Natural killer cell treated with Interleukin-12 subunit alpha and Interleukin-12 subunit beta and Interleukin-15 and Interleukin-18, amount 100 ng/mL, for 72 hours (primary cell): ENCODE measurements at places on chromosomes 7 and 10.

DNA sequence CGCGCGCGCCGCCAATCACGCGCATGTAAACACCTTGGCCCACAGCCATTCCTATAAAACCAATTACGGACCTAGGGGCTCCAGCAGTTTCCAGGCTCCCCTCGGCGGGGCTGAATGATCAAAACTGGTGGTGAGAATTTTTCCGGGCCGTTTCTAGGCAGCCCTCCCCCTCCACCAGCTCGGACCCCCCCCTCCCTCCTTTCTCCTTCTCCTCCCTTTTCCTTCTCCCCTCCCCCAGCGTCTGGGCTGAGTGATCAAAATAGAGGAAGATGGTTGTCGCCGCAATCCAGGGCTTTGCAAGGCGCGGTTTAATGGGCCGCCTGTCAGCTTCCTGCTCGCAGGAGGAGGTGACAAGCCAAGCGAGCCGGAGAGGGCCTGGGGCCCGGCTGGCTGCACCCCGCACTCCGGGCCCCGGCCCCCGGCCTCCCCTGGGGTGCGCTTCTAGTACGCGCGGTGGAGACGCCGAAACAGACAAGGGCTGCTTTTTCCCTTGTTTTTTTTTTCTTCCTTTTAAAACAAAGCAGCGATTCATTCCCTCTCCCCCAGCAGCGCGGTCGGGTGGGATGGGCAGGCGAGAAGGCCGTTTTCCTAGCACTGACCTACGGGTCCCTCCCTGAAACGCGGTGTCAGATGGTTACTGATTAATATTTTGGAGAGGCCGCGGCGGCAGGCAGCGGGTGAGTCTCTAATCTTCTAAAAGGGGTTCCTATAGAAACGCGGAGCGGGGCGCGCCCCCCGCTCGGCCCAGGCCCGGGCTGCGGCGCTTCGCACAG, 528 bp upstream of the TNRC18 start:
- DNase-seq, result no peak

GRCh38 chr7:90655566-90655965, 59.4 kb downstream of the CDK14 start:
- DNase-seq, result no peak

GRCh38 chr10:17092216-17092944, 37.2 kb downstream of the CUBN start:
- no peak for DNase-seq

DNA sequence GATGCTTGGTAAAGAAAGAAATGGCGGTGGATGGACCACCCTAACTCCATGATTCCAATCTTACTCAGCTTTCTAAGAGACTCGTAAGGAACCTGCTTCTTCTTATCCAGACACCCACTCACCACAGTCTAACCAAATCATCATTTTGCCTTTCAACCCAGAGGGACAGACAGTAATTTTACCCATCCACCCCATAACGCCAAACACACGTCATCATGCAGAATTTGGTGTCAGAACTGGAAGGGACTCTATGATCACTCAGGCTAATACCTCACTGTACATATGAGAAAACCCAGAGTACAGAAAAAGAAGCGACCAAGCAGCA, 388 bp downstream of the ECD start:
- DNase-seq, result no peak

DNA sequence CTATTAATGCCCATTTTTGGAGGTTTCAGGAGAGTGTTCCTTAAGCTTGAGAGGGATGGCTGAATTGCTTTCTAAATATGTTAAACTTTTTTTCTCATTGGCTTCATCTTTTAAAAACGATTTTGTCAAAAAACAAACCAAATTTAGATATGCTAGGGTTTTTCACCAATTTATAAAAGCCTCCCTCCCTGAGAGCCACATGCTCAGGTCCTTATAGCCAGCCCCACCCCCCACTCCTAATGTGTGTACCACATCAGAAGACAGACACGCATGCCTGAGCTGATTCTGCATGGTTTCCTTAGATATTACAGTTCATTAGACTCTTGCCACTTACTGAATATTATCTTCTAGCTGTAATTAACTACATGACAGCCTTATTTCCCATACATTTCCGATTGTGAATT, 2.0 kb downstream of the CUL1 start:
- DNase-seq, result no peak

GRCh38 chr10:7184660-7185366, 226.0 kb downstream of the SFMBT2 start:
- DNase-seq, result no peak

GRCh38 chr7:2985866-2986265, 57.8 kb downstream of the CARD11 start:
- DNase-seq, result no peak

DNA sequence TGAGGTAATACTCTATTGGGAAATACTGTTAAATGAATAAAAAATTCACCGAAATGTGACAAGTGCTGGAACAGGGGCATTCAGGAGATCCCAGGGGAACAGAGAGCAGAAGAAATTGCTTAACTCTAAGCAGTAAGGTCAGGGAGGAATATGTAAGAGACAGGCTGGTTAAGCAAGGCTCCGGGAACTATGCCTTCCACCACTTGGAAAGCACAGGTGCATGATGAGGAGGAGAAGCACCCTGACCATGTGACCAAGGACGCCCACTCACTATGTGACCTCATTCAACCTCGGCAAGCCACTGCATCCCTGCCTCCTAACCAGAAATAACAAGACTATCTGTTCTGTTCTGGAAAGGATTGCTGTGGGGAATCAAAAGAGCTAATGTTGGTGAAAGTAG, 218.4 kb downstream of the ELMO1 start:
- DNase-seq, result no peak

DNA sequence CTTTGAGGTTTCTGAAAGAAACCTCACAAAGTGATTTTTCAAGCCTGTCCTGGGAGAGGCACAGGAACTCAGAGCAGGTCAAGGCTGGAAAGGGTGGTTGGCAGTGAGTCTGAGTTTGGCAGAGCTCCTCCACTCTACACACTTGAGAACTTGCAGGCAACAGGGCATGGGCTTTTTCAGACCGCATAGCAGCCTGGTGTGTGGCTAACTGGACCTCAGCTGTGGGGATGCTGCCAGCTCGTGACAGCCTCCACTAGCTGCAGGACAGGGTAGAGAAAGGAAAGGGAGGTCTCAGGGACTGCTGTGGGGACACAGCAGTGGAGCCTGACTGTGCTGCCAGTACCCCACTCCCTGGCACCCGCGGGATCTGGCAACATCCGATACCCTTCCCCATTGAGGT, 2.6 kb downstream of the CDHR1 start:
- DNase-seq, result no peak

DNA sequence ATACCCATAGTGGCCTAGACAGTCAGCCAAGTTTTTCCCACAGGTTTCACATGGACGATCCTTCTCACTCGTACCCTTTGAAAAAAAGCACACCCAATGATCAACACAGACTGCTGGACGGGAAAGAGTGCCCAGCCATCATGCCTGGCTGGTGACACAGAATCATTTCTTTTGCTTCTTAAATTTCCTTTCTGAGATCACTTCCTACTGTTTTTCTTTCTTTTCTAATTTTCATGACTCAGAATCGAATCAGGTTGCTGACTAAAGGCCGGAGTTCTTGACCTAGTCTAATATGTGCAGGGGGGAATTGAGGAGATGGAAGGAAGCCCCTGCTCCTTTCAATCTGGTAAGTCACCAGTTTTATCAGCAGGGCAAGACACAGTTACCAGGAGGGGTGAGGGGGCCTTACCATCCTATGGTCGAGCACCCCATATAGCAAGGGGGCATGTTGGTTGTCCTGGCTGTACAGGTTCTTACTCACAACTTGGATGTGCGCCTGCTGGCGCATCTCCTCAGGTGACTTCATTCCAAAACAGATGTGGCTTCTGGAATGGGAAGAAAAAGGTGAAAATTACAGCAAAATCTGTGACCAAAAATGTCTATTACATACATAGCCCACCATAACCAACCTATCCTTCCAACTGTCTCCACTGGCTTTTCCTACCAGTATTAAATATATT, 3.5 kb downstream of the POLR3A start:
- DNase-seq, result no peak

DNA sequence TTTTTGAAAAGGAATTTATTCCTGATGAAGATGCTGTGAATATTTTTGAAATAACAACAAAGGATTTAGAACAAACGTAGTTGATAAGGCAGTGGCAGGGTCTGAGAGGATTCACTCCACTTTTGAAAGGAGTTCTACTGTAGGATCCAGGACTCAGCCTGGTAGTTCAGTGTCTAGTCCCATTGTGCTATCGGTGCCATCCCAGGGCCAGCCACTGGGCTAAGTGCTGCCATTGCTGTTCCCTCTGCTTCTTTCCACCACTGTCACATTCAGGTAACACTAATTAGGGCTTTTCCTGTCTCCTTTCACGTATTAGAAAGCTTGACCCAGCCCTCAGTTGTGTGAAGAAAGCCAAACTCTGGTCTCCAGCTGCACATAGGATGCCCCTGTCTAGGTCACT, 177.3 kb downstream of the TEX36 start:
- no peak for DNase-seq

DNA sequence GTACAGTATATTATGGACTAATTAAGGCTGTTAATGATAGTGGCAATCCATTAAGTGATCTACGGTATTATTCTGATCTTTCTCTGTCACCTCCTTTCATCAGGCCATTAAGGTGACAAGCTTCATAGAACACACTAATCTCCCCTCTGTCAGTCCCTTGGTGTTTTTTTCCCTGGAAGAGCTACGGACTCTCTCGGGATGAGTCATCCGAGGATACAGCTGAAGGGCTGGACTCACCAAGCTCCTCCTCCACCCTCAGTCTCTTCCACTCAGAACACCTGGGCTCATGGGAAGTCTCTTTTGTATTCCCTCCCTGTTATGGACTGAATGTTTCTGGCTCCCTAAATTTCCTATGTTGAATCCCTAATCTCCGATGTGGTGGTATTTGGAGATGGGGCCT, 69.8 kb upstream of the PLXNA4 start:
- no peak for DNase-seq

DNA sequence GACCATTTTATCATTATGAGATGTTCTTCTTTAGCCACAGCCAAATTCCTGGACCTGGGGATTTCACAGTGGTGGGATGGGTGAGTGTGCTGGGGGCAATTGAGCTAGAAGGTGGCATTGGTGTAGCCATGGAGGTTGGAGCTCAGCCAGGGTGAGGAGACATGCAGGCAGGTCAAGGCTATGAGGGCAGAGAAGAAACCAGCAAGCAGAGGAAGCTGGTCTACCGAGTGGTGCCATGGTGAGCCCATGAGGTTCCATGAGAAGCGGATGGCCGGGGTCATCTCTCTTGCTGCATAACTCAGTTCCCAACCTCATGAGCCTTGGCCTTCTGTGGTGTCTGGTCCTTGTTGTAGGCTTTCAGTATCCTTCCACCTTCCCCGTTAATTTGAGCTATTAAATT, 91.4 kb downstream of the CARD11 start:
- no peak for DNase-seq

DNA sequence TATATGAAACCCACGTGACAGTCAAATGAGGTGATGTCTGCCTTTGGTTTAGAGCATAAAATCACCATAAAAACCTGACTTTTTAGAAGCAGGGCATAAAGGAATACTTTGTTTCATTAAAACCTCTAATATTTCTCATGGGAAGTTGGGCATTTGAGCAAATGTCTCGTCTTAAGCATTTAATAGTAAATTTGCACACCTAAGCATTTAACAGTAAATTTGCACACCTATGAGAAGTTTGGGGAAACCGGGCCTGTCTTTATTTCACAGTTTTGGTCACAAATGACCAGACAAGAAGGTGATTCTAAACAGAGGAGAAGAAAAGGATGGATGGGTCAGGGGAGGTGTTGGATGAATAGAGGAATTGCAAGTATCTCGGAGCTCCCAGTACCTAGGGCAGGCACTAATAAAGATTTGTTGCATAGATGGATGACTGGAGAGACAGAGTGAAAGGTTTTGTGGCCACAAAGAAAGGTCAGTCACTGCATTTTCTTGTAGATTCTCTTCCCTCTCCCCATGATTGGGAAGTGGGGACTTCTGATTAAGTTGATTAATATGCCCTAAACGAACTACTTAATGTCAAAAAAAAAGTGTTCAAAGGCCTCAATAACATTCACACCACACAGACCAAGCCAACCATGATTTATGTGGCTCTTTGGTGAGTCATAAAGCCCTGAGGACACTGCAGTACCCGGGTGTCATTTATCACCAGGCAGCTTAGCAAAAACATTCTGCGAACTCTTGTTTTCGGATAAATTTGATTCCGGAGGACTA, 158.2 kb downstream of the SPAG6 start:
- no peak for DNase-seq

DNA sequence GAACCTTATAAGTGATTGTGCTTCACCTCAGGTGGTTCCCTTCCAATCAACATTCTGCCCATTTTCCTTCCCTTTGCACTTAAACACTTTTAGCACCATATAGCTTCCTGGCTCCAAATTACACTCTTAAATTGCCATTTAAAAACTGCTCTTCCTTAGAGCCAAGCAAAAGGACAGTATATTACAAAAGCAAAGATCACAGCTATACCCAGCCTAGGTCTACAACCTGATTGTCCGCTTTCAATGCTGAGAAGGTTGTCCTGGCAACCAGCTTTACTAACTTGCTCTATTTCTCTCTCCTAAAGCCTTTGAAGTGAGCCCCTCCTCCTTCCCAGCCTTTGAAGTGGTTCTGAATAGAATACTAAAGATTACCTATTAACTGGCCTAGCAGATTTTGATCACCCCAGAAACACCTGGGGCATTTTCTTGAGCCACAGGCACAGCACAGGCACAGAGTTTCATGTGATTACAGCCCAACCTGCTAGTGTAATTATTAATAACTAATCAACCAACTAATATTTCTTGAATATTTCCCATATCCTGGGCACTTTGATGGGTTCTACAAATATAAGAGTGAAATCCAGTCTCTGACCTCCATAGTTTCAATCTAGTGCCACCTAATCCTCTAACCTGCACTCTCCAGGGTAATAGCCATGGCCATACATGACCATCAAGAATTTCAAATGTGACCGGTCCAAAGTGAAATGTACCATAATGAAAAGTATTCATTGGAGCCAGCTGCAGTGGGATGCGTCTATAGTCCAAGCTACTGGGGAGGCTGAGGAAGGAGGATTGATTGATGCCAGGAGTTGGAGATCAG, 63.6 kb upstream of the TRIM24 start:
- DNase-seq, result no peak

DNA sequence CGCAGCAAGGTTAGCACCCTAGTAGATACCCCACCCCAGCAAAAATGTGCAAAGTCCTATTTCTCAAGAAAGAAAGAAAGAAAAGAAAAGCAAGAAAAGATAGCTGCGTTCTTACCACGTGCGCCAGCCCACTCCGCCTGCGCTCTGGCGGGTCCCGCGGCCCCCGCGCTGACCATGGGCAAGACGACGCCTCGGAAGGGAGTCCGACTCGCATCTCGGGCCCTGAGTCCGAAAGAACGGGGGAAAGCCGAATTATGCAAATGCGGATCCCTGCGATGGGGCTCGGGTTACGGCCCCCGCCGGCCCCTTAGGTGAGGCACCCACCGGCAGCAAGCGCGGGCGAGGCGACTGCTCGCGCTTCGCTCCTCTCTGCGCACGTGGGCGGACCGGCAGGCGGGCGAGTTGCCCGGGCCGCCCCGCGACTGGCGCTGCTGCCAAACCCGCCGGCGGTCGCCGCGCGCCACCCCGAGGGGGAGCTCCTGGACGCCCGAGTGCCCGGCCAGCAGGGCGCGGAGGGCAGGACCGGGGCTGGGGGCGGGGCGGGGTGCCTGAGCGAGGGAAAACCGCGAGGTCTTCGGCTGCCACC, 2.4 kb upstream of the EGR2 start:
- DNase-seq, result peak; percentile 77
